Upper lobe of left lung (tissue), 6 donors: ENCODE measurements at places on chromosomes 4 and X. TPM values are rescaled to one million over a fixed set of nuclear protein-coding genes. Genes with fewer than 3 reads are reported as not detected.

PSMD10 gene
- 34.1 TPM for total RNA-seq

PNMA5 gene
- total RNA-seq: not detected

GRCh38 chr4:3481783-3482393, 18.8 kb downstream of the DOK7 start:
- peaks cover 25% of the 10 kb centered on the region for H3K4me1 ChIP-seq
- H3K27ac ChIP-seq: no peak overlapping the region
- no peak overlapping the region for H3K4me3 ChIP-seq
- H3K27me3 ChIP-seq: peaks cover 8% of the 10 kb centered on the region
- H3K36me3 ChIP-seq: no peaks in the 10 kb centered on the region
- DNase-seq: no peak

DNA sequence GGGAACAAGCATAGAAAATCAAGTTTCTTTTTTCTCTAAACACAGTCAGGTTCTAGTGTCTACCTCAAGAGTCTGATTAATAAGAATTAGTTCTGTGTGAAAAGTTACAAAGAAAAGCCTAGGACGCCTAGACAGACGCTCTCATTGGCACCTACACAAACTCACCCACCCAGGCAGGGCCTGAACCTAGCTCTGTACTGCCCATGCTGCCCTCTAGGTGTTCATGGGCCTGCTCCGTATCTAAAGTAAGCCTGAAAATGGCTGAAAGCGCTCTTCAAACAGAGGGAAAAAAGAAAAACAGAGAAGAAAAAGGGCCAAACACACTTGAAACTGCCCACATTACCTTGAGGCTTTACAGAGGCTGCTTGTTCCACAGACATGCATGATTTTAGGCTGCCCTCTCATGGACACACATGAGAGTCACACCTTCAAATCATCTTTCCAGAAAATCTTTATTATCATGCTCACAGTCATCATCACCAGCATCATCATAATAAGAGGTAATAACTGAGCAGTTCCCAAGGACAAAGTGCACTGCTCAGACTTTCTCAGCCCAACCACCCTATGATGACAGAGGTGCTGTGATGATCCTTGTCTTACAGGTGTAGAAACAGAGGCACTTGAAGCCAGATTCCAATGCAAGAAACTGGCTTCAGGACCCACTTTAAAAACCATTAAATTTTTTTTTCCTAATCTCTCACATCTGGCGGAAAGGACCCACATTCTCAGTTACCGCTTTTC, 49.6 kb downstream of the MAP7D2 start:
- no peak overlapping the region for H3K4me3 ChIP-seq
- no peak overlapping the region for H3K27ac ChIP-seq
- H3K36me3 ChIP-seq: no peaks in the 10 kb centered on the region
- H3K4me1 ChIP-seq: peaks cover 7% of the 10 kb centered on the region

GRCh38 chr4:175369087-175369486, 443.0 kb downstream of the GPM6A start:
- H3K4me1 ChIP-seq: no peaks in the 10 kb centered on the region
- H3K27ac ChIP-seq: no peak overlapping the region
- H3K4me3 ChIP-seq: no peak overlapping the region
- DNase-seq: no peak
- no peaks in the 10 kb centered on the region for H3K27me3 ChIP-seq
- no peaks in the 10 kb centered on the region for H3K36me3 ChIP-seq

DNA sequence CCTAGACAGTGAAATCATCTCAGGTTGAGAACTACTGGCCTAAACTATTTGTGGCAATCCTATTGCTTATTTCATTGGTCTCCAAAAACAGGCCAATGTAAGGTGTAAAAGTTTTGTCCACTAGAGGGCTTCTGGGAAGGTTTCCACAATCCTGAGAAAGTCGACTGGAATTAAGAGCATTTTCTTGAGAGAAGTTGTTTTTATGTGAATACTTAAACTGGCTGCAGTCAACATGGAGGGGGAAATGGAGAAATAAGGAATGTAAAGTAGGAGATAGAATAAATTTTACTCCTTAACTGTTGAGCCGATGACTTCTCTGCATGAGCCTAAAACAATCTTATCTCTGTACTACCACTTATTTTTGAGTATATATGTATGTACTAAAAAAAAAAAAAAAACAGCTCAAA, 11.0 kb upstream of the EIF4E start:
- no peak for DNase-seq
- H3K4me1 ChIP-seq: no peaks in the 10 kb centered on the region
- H3K36me3 ChIP-seq: no peaks in the 10 kb centered on the region
- no peak overlapping the region for H3K4me3 ChIP-seq
- H3K27ac ChIP-seq: no peak overlapping the region

GRCh38 chrX:78708262-78708661, 39.3 kb upstream of the LPAR4 start:
- no peak overlapping the region for H3K4me3 ChIP-seq
- DNase-seq: no peak
- no peaks in the 10 kb centered on the region for H3K27me3 ChIP-seq
- no peaks in the 10 kb centered on the region for H3K4me1 ChIP-seq
- no peaks in the 10 kb centered on the region for H3K36me3 ChIP-seq
- no peak overlapping the region for H3K27ac ChIP-seq

- H3K4me3 ChIP-seq: no peak overlapping the region
- DNase-seq: no peak
- H3K27ac ChIP-seq: no peak overlapping the region
- no peaks in the 10 kb centered on the region for H3K27me3 ChIP-seq
These were observed 337.8 kb downstream of the PDGFC start for GRCh38 chr4:156633847-156634246.

GRCh38 chr4:155960522-155960921, 6.9 kb upstream of the CTSO start:
- no peak for DNase-seq
- H3K27me3 ChIP-seq: no peaks in the 10 kb centered on the region
- H3K27ac ChIP-seq: no peak overlapping the region
- H3K4me1 ChIP-seq: no peaks in the 10 kb centered on the region
- no peak overlapping the region for H3K4me3 ChIP-seq

DNA sequence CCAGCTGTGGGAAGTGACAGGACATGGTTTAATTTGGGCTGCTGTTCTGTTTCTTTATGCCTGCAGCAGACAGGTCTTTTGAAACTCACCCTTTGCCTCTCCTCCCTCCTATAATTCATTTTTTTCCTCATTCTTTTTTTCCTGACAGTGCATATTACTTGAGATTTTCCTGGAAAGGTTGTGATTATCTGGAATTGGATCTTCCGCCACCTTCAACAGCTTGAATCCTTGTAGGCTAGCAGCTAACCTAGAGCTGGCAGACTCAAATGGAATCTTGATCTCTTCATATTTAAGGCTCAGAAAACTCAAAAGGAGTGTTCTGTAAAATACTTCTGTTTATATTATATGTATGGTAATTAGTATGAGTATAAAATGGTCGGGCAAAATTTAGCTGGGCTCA, 49.3 kb upstream of the CLCN4 start:
- H3K27me3 ChIP-seq: no peaks in the 10 kb centered on the region
- peaks cover 18% of the 10 kb centered on the region for H3K4me1 ChIP-seq
- H3K4me3 ChIP-seq: no peak overlapping the region
- no peak for DNase-seq
- H3K27ac ChIP-seq: no peak overlapping the region
- H3K36me3 ChIP-seq: no peaks in the 10 kb centered on the region

DNA sequence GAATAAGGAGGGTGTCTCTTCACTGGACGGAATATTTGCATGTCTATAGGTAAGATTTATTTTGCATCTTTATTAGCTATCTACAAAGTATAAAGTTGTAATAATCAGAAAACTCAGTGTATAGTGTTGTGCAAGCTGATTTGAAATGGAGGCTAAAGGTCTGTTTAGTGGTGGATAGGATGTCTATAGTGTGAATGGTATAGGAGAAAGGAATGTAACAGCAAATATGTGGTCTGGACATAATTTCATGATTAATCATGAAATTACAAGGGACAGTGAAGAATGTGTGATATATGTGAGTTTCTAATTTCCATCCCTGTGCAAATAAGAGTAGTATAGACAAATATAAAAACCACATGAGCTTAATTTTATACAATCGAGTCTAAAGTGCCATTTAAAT, 79.3 kb upstream of the CAMK2D start:
- no peaks in the 10 kb centered on the region for H3K36me3 ChIP-seq
- no peak for DNase-seq
- H3K4me1 ChIP-seq: peaks cover 4% of the 10 kb centered on the region
- no peak overlapping the region for H3K4me3 ChIP-seq

GRCh38 chr4:114366368-114366767, 232.2 kb upstream of the UGT8 start:
- H3K27me3 ChIP-seq: no peaks in the 10 kb centered on the region
- H3K36me3 ChIP-seq: no peaks in the 10 kb centered on the region
- no peak overlapping the region for H3K4me3 ChIP-seq
- H3K27ac ChIP-seq: no peak overlapping the region

GUCY1B1 gene
- 24.1 TPM for total RNA-seq

- DNase-seq: no peak
- H3K27me3 ChIP-seq: no peaks in the 10 kb centered on the region
- peaks cover 13% of the 10 kb centered on the region for H3K4me1 ChIP-seq
- H3K4me3 ChIP-seq: no peak overlapping the region
- peak overlapping the region; percentile 71 for H3K27ac ChIP-seq
These were observed 61.0 kb downstream of the CHRNA9 start for GRCh38 chr4:40395908-40396793.

TCEAL8 gene
- 74.5 TPM for total RNA-seq

SLC10A6 gene
- total RNA-seq: 3.4 TPM

NLGN3 gene
- total RNA-seq: 0.61 TPM

PCYT1B gene
- 1.0 TPM for total RNA-seq

AFF2 gene
- 7.3 TPM for total RNA-seq

DNA sequence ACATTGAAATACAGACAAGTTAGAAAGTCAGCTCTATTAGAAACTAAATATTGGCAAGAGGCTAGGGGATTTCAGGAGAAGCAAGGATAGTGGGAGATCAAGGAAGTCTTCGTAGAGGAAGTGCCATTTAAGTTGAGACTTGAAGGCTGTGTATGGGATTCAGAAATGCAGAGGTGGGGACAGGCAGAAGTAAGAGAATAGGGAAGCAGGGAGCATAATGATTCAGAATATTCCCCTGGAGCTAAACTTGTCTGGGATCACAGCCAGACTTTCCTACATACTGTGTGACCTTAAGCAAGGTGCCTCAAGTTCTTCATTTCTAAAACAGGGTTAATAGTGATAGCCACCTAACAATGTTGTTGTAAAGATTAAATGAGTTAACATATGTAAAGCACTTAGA, 108.8 kb downstream of the DDIT4L start:
- no peak for DNase-seq
- H3K4me3 ChIP-seq: no peak overlapping the region
- H3K4me1 ChIP-seq: no peaks in the 10 kb centered on the region
- H3K27me3 ChIP-seq: no peaks in the 10 kb centered on the region
